ENCODE measurements at places on chromosomes 7 and 10.

GRCh38 chr7:157692460-157693011 lies 355.7 kb downstream of the DNAJB6 start:
- DNase-seq: no peak

GRCh38 chr7:137804836-137805235 lies 41.9 kb downstream of the DGKI start:
- no peak for DNase-seq

DNA sequence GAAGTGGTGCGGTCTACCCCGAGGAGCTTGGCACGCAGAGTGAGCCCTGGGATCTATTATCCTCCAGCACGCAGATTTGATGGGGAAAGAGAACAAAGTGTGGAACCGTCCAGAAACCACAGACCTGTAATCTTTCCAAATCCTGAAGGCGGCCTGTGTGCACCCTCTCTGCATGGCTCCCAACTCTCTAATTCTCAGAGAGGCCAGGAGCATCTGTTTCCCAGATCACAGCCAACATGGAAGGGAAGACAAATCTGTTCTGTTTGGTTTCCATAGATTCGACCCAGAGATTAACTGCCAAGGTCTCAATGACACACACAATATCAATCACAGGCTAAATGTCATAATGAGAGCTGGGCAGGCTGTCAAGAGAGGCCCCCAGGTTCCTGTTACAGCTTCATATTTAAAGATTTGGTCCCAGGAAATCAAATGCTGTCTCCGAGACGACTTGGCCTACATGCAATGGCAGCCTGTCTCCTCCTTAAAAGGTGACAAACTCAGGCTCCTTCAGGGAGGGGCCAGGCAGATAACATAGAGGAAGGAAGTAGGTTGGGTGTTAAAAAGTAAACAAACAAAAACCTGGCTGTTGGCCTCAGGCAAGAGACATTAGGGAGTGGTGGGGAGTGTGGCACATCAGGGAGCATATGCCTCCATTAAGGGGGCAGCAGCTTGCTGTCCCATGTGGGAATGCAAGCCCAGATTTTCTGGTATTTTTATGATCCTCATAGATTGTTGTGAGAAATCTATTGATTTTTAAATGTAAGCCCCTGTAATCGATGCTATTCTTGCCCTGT lies 48.8 kb upstream of the SAMD8 start:
- no peak for DNase-seq

GRCh38 chr10:102926842-102927241 lies 8.7 kb downstream of the CNNM2 start:
- DNase-seq: no peak

DNA sequence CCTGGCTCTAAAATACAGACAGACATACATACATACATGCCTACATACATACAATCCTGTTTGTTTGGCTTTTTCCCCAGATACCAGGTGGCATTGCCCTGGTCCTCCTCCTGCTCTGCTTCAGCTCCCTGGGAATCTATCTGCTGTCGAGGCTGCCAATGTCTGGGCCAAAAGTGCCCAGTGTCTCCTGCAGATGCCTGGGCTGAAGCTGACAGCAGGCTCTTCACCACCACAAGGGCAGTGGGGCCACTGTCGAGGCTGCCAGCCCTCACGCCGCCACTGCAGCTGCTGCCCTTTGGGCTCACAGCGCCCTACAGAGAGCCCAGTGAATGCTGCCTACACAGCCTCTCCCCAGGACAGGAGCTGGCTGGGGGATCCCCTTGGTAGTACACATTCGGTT lies 18.0 kb upstream of the STN1 start:
- DNase-seq: no peak

DNA sequence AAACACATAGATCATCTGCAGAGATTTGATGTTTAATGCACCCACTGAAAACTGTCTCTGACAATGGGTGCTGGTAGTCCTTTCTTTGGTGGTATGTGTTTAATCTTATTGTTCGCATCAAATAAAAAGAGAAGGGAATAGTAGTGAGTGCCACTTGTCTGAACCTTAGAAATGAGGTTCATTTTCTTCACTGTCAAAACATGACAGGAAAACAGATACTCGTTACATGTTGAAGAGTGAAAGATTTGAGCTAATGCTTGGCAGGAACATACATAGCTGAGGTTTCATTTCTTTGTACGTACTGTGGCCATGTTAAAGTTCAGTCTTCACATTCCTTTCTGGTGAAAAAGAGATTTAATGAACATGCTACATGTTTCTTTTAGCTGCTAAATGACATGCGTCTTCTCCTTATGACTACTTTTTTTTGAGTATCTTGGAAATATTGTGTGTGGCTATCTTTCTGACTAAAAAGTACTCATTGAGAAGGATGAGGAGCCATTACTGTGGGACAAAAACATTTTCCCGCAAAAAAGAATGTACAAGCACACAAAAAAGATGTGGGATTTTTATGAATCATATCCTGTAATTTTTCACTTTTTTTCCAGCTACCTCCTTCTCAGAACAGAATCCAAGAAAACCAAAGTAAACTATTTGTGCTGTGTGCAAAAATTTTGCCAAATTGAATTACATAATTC lies 108.0 kb downstream of the TWIST1 start:
- no peak for DNase-seq

DNA sequence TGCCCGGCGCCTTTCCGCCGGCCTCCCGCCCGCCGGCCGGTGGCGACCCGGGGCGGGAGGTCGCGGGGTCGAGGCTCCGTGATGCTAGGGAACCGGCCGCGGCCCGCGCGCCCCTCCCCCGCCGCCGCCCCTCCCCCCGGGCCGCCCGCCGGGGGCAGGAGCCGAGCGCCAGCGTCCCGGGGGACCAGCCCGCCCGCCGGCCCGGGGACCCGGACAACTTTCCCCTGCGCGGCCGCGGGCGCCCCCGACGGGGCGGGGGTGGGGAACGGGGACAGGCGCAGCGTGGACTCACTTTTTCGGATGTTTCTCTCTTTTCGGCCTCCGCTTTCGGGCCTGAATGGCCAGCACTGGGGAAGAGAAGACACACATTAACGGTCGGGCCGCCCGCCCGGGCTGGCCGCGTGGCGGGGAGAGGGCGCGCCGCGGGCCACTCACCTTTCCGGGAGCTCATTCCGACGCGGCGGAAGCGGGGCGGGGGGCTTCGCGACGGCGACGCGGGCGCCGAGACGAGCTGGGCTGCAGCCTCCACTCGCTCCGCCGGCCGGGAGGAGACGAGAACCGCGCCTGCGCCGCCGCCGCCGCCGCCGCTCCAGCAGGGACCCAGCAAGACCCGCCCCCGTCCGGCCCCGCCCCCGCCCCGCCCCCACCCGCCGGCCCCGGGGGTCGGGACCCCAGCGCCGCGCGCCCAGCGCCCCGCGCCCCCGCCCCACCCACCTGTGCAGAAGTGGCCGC lies at the start of gene SRPK2:
Gene SRPK2, minus strand, starts transcription at position 566 of the 732 bp plus-strand sequence.
- DNase-seq: peak; percentile 47

GRCh38 chr10:82934429-82934828 lies 1059.4 kb downstream of the NRG3 start:
- no peak for DNase-seq

DNA sequence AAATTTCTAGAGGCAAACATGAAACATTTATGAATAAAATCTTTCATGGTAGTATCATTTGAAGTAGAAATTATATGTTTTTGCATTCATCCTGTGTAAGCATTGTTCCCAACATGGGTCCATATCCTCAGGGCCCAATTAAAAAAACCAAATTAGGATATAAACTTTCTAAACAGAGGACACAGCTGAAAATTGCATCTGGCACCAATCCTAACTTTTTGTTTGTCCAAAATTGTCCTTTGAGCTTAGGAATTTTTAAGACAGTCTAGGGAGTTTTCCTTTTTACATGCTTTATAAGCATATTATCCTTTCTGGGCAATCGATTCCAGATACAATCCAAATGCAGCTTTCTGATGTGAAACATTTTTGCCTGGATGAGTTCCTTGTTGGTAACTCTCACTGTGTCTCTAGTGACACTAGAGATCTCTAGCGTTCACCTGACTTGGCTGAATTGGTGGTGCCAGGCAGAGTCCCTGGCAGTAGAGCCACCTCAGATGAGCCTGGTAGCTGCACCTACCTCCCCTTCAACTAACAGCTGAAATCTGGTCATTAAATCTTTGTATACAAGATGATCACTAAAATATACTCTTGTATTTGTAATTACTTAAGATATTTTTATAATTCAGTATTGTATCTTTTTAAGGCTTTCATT lies 137.6 kb upstream of the SAMD8 start:
- DNase-seq: no peak

DNA sequence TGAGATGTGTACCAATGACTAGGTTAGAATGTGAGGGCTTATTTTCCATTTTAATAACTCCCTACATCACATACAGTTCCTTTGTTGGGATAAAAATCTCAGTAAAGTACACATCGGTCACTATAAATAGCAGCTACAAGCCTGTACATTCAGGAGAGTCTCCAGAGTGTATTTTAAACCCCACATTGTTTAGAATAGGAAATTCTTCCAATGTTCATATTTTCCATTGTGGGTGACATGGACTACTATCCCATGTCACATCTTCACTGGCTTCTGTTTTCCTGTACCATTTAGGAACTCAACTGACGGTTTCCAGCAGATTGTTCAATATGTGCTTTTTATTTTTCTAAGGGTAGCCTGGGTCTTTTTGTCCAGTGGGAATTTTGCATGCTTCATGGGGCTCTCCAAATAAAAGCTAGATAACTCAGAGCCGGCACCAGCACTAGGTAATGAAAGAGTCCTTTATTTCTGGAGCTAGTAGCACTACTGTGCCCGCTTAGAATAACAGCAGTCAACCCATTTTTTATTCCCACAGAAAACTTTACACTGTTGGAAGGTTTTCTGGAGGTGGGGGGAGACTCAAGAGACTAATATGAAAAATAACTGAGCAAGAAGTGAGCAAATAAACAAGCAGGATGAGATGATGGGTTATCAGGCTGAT lies 100.5 kb downstream of the CALD1 start:
- DNase-seq: no peak

GRCh38 chr7:44157116-44158080 lies 16.3 kb upstream of the MYL7 start:
- no peak for DNase-seq

- DNase-seq: no peak
Observed at GRCh38 chr10:3484306-3485056, 300.5 kb downstream of the KLF6 start.

- no peak for DNase-seq
Observed at GRCh38 chr7:41428381-41428780, 274.5 kb downstream of the INHBA start.

GRCh38 chr10:65358565-65358964 lies 1567.3 kb upstream of the LRRTM3 start:
- DNase-seq: no peak

GRCh38 chr10:12639996-12640944 lies 290.9 kb downstream of the CAMK1D start:
- DNase-seq: no peak

DNA sequence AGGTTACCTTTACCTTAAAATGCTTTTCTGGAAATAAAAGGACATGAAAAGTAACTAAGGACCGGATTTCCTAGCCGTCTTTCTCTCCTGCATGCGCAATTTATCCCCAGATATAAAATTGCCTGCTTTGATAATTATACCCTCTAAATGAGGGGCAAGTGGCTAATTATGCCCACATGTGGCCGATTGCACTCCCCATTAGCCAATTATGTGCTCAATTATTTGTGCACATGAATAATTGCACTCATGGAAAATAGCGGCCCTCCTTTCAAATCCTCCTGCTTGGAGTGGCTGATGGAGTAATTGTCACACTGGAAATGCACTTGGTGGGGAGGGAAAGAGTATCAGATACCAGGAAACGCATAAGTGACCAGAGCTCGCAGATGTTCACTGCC lies 66.4 kb upstream of the ATRNL1 start:
- DNase-seq: no peak

DNA sequence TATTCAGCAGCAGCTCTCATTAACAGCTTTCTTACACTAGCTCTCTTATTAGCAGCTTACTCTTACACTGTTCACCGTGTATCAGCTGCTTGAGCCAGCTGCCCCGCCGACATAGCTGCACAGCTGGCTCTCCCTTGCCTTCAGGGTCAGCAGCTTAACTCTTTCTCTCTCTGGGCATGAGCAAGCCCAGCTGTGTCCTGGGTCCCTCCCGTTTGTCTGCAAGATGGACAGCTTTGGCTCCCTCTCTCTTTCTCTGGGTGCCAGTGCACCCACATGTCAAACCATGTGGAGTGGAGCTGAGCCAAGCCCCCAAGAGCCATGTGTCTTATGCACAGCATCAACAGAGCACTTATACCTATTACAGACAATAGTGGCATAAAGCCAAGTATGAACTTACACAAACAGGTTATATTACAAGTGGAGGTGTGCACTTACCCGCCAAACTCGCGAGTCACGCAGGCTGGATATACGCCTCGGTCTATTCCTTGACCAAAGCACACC lies 35.7 kb upstream of the MTPAP start:
- no peak for DNase-seq

GRCh38 chr10:123165445-123166072 lies 11.4 kb downstream of the BUB3 start:
- no peak for DNase-seq

DNA sequence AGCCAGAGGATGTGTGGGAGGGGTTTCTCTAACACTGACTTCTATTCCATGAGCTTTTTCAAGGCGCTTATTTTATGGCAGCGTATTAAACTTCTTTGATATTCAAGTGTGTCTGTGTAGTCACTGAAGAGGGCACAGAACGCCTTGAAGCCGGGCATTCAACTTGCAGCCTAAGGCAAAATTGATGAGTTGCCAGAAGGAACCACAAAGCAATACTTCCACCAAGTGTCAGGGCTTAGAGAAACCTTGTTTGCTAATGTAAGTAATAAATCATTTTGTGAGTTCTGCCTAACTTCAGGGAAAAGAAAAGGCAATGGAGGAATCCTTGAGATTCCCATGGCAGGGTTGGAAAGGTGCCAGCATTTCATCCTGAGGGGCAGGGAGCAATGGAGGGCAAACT lies 163.8 kb downstream of the LCOR start:
- no peak for DNase-seq

GRCh38 chr7:303425-303824 lies 13.5 kb downstream of the FOXL3 start:
- no peak for DNase-seq

- no peak for DNase-seq
Observed at GRCh38 chr10:60099998-60100747, 193.8 kb upstream of the CCDC6 start.

- no peak for DNase-seq
Observed at GRCh38 chr7:81079746-81080145, 160.9 kb upstream of the SEMA3C start.

- DNase-seq: no peak
Observed at GRCh38 chr7:30796105-30796869, 25.1 kb downstream of the MINDY4 start.

GRCh38 chr7:45130910-45131309 lies 19.4 kb upstream of the TBRG4 start:
- DNase-seq: no peak

GRCh38 chr10:118002581-118002980 lies 44.2 kb downstream of the RAB11FIP2 start:
- DNase-seq: no peak

DNA sequence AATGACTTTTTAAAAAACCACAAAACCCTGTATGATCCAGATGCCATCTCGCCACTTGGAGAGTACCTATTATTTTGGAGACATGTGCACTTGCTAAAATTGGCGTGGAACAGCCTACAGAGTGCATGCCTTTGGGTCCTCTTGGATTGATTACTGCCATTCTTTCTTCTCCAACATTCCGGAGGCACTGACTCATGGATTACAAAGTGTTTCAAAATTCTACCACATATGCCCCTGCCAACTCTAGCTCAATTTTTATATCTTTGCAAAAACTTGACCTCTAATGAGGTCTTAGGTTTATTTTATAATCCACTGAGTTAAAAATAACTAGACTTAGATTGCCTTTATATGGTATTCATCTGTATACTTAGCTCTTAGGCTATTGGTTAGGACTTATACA lies 55.8 kb upstream of the KIF5B start:
- DNase-seq: no peak
